Kidney epithelial cell (primary cell): ENCODE measurements at places on chromosomes 1 and 21. TPM values are rescaled to one million over a fixed set of nuclear protein-coding genes. Genes with fewer than 3 reads are reported as not detected.

Gene SPRR2B
- total RNA-seq, result not detected in 2 replicates

Gene DPH2
- 45.8 and 52.2 TPM in 2 replicates for total RNA-seq

Gene RERE
- total RNA-seq, result 33.3 and 47.5 TPM in 2 replicates

Gene SYT14
- total RNA-seq, result 28.1 and 32.6 TPM in 2 replicates

Gene REG4
- total RNA-seq, result not detected in 2 replicates

Gene TRIM46
- 7.1 and 9.1 TPM in 2 replicates for total RNA-seq

DNA sequence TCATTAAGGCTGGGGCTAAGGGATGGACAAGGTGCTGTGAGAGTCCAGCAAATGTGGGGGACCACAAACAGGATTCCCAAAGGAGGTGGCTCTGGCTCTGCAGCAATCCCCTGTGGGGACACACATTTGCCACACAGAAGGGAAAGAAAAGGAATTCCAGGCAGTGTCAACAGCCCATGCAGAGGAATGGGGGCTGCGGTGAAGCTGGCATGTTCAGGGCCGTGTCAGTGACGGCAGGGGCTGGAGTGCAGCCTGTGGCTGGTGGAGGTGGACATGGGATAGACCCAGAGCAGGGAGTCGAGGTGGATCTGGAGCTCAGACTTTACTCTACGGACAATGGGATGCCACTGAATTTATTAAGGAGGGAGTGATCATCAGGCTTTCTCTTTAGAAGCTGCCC is 183.2 kb downstream of the TRABD2B start:
- DNase-seq, result no peak

- DNase-seq, result no peak
Observed at GRCh38 chr1:9070486-9070885, 1.1 kb upstream of the SLC2A5 start.

DNA sequence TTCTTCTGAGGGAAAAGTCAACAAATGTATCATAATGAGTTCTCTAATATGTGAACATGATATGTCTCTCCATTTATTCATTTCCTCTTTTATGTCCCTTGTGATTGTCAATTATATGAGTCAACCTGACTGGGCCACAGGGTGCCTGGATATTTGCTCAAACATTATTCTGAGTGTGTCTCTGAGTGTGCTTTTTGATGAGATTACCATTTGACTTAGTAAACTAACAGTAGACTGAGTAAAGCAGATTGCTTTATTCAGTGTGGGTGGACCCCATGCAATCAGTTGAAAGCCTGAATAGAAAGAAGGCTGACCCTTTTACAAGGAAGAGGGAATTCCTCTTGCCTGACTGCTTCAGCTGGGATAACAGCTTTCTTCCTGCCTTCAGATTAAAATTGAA is 142.6 kb downstream of the SLC35F3 start:
- no peak for DNase-seq

DNA sequence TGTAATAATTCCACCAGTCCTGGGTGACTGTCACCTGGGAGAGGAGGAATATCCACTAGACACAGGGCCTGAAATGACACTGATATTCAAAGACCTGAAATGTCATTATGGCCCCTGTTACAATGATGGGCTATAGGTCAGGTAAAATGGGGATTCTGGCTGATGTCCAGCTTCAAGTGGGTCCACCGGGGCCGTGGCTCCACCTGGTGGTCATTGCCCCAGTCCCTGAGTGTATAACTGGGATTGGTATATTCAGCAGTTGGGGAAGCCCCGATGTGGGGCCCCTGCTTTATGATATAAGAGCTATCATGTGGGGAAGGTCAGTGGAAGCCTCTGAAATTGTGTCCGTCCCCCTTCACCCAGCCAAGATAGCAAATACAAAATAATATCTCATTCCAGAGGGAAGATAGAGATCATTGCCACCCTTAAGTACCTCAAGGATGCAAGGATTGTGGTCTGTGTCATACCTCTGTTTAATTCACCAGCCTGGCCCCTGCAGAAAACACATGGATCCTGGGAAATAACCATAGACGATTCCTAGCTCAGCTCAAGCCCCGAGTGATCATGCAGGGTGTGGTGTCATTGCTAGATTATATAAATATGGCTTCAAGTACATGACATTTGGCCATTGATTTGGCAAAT is 19.4 kb downstream of the PLEKHO1 start:
- no peak for DNase-seq

DNA sequence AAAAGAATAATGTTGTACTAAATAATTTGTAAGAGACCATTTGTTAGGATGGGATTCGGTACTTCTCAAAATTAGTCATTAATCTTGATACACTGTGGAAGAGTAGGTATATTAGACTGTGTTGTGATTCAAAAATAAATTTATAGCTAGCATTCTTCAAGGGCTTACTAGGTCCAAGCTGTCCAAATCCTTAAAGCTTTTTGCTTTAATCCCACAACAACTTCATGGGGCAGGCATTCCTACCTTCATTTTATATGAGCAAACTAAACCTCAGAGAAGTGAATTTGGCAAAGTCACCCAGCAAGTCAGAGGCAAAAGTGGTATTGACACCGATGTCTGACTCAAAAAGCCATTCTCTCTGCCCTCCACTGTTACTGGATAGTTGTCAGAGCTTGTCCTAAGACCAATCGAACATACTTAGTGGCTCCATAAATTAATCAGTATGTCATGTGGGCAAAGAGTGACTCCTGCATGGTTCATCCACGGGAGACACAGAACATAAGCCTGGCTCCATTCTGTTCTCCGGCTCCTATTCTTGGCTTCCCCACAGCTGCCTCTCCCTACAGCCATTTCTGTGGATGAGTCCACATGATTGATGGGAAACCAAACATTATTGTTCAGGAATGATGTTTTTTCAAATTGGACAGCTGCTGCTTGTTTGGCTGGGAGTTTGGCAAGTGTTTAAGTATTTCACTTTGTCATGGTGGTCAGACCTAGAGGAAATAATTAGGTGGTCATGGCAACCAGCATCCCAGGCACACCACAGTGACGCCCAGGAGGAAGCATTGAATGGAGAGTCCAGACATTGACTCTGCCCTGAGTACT is 133.4 kb upstream of the FGGY start:
- DNase-seq, result no peak

DNA sequence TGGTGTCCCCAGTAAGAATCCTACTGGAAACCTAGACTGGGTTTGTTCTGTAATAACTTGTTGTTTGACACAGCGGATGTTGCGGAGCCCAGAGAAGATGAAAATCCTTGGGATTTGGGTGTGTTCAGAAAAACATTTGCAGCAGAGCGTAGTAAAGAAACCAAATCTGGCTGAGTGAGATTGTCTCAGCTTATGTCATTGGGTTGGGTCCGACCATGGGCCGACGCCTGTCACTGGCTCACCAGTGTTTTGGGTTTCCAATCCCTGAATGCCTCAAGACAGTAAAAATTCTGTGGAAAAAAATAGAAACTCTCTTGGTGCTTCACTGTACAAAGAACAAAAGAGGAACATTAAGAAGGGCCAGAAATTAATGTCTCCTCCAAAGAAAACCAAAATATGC is 146.3 kb downstream of the TPR start:
- no peak for DNase-seq

- DNase-seq, result no peak
Observed at GRCh38 chr1:8329439-8329838, 11.5 kb downstream of the SLC45A1 start.

GRCh38 chr1:239547987-239548386 is 161.6 kb downstream of the CHRM3 start:
- no peak for DNase-seq

GRCh38 chr1:171286032-171286705 is 27.8 kb upstream of the FMO4 start:
- peak; percentile 16 for DNase-seq

- DNase-seq, result no peak
Observed at GRCh38 chr1:227532019-227532619, 31.2 kb upstream of the ZNF678 start.

DNA sequence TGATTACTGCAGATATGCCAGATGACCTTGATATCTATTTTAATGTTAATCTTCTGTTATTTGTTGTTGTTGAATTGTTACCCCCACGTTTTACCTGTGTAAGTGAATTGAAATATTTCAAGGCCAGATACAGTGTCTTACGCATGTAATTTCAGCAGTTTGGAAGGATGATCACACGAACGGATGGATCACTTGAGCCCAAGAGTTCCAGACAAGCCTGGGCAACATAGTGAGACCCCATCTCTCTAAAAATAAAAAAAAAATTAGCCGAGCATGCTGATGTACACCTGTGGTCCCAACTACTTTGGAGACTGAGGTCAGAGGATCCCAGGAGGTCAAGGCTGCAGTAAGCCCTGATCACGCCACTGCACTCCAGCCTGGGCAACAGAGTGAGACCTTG is 32.2 kb downstream of the SDCCAG8 start:
- DNase-seq, result no peak

DNA sequence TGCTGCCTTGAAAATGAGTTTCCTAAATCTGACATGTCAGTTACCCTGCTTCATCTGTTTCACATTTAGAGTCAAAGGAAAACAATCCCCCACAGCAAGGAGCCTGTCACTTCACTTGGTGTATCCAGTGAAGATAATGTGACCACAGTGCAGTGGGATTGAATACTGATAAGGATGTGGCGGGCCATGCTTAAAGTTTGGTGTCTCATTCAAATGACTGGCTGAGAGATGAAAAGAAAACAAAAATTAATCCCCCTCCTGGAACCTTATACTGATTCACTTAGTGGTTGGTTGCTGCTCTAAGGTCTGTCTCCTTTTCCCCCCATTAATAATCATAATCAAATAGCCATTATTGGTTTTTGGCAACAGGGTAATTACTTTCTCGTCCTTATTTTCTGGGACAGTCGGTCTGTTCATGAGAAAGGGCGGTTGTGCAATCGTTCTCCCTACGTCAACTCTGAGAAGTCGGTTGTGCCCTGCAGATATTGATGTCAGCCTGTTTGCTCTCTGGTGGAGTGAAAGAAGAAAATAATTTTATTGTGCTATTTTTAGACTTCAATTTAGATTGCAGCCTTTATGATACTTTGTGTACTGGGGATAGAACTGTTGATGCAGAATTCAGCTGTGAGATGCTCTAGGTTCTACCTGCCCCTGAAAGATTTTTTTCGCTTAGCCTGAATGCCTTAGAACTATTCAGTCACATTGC is 360.2 kb downstream of the DISC1 start:
- no peak for DNase-seq

GRCh38 chr1:217955723-217956122 is 324.6 kb downstream of the SPATA17 start:
- DNase-seq, result no peak
